ENCODE measurements at places on chromosomes 11 and 22.
A peak's percentile ranks its signal among the peaks of the same experiment; 100 is the strongest.

- DNase-seq = no peak
Observed at GRCh38 chr11:95132956-95133355, 43.3 kb downstream of the ENDOD1 start.

DNA sequence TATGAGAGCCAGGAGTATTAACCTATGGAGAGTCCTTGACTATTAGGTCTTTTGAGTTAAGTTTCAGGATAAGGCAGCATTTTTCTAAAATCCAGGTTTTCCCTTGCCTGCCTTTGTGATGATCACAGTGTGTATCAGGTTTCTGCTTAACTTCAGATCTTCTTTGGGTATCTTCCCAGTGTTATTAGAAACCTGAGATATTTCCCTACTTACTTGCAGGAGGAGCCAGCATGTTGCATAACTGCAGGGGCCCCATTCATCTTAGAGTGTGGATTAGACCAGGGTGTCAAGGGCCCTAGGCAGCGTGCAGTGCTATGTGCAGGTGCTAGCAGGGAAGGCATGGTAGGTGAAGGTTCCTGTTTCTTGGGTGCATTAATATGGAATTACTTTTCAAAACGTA lies 69.5 kb downstream of the ZNRF3 start:
- peak; percentile 75 for DNase-seq

- no peak for DNase-seq
Observed at GRCh38 chr11:1548221-1549070, 23.6 kb downstream of the DUSP8 start.

GRCh38 chr11:57620467-57620866 lies 23.0 kb downstream of the SERPING1 start:
- no peak for DNase-seq

DNA sequence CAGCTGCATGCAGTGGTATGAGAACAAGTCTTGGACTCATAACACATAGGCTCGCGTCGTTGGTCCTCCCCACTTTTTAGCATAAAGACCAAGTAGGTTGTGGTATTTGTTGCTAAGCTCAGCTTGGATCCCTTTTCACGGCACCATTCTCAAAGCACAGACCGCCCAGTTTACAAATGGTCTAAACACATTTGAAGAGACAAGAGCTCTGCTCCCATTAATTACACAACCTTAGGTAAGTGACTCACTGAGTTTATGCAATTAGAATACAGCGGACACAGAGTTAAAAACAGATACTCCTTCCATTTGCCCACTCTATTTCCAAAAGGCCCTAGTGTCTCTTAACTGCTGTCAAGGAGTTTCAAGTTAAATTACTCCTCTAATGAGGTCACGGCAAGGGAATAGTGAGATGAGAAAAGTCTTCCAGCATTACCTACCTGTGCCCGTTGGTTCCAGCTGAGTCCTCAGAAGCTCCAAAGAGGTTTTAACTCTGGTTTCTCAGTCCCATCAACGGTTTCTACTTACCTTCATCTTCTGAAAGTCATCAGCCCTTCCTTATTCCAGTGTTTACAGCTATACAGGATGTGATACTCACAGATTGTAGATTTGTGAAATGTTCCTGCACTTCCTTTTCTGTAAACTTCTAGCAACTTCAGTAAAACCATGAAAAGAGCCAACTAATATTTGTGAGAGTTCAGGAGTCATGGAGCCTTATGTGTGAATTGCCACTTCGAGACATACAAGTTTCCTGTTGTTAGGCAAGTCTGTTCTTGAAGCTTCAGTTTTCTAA lies at the start of gene MS4A6A:
Gene MS4A6A (minus strand): TSS at position 543 of the 790 bp plus-strand sequence. CDS start 1,356 bp downstream, outside the sequence.
- no peak for DNase-seq

GRCh38 chr11:606245-606644 lies 9.5 kb downstream of the IRF7 start:
- DNase-seq = no peak

DNA sequence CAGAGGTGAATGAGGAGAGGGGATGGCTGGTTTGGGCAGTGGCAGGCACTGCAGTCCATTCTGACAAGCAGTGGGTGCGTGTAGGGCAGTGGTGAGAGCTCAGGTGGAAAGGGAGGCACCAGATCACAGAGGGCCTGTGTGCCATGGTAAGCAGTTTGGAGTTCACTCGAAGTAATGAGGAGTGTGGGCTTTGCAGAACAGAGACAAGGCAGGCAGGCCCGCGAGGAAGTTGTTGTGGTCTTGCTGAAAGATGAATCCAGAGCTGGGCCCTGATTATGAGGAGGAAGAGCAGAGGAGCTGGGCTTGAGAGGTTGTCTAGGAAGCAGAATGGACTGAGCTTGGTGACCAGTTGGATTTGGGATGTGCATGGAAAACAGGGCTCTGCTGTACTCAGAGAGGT lies 1.6 kb upstream of the DNAJB13 start:
- no peak for DNase-seq

DNA sequence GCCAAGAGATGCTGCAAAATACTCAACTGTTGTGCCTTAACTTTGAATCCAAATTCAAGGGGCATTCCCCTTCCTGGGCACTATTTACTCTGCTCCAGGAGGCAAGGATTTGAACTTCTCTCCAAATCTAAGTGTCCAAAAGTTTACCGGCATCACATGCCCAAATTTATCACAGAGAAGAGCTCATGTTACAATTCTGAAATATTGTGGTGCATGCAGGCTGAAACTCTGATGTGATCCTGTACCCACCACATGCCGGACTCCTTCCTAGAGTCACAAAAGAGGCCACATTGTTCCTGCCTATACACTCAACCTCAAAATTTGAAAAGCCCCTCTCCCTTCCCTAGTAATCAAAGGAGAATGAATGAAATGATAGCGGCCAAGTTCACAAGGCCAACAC lies 1.3 kb downstream of the TRAF6 start:
- DNase-seq = no peak
